ENCODE measurements at places on chromosomes 1 and 21.

GRCh38 chr21:45644041-45644906, 749 bp downstream of the PCBP3 start:
- no peak for DNase-seq

DNA sequence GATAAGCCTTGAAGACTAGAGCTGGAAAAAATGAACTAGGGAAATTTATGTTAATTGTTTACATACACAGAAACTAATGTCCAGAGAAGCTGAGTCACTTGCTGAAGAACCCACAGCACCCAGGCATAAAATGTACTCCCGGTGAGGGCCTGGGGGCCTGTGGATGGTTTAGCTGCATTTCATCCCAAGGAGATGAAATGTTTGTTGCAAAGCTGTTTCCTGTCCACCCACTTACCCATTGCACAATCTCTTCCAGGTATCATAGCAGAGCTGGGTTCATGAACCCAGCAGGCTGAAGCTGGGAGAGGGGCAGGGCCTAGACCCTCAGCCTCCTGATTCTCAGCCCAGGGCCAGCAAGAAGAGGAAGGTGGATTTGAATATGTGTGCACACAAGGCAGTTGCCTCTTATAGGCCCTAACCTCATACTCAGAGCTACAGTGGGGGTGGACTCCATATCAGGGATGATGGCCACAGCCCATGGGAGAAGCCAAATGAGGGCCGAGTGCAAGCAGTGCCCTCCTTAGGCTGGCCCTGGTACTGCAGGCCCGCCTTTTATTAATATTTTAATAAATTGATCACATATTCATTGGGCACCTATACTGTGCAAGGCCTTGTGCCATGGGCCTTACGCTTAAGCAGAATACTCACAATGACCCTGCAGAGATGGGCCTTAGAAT, 110.8 kb downstream of the LACTBL1 start:
- DNase-seq, result no peak

GRCh38 chr1:205585835-205586785, 45.7 kb downstream of the ELK4 start:
- no peak for DNase-seq

DNA sequence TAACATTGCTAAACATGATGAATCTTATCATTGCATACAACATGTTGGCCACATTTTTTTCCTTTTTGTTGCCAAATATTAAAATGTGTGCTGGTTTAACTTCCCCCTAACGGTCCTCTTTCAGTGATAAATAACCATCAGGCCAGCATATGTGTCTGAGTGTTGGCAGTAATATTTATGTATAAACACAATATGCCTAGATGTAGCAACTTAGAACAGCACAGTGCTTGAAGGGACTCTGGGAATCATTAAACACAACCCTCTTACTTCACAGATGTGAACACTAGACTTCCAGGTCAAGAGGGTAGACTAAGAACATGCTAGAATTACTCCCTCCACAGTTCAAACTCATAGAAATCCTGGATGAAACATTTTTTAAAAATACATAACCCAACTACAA, 581.8 kb downstream of the PLPP3 start:
- no peak for DNase-seq

DNA sequence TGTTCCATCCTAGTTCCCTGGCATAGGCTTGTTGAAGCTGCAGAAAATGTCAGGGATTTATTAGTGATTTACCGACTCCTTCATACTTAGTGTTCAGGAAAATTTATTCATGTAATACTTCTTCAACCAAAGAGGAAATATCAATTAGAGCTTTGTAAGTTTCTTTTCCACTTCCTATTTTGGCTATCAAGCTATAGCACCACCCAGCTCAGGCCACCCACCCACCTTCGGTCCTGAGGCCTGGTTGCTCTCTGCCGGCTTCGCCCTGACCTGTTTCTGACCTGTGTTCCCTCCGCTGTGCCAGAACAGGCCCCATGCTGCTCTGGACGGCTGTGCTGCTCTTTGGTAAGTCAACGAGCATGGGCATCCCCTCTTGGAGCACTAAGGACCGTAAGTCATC, at the start of gene FCRL6:
Gene FCRL6 (plus strand): TSS at position 250 of the 400 bp plus-strand sequence. CDS start 65 bp downstream, at position 315.
- no peak for DNase-seq

GRCh38 chr21:46474382-46474781, 15.7 kb downstream of the DIP2A start:
- DNase-seq, result no peak

DNA sequence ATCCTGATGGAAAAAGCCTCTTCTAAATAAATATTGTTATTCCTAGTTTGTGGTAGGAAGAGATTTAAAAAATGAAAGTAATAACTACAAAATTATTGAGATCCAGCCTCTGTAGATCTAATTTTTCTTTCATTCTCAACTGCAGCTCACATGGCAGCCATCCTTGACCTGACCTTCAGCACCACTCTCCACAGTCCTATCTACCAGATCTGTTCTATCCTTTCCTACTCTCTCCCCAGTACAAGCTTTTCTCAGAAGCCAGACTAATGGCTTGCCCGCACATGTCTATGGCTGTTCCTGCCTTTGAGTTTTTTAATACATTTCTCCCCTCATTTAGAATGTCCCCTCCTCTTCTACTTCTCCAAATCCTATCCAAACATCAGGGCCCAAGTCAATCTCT, 51.5 kb downstream of the MACO1 start:
- no peak for DNase-seq

DNA sequence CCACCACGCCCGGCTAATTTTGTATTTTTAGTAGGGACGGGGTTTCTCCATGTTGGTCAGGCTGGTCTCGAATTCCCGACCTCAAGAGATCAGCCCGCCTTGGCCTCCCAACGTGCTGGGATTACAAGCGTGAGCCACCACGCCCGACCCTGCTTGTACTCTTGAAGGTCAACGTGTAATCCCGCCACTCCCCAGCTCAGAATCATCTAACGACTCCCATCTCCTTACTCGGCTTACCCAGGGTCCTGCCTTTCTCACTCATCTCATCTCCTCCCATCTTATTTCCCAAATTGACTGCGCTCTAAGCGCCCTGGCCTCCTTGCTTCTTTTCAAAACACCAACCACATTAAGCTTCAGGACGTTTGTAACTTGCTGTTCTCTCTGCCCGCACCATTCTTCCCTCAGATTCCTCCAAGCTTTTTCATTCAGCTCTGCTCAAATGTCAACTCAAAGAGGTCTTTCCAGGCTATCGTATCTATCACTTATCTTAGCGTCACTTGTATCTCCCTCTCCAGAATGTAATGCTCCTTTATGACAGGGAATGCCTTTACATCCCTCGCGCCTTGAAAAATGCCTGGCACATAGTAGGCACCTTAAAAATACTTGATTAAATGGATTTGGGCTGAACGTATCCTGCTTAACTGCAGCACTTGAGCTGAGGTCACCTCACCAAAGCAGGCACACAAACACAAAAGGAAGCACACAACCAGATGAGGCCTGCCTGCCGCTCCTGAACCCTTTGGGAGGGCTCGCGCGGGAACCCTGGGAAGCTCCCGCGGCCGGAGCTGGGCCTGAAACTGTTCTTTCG, 1.4 kb upstream of the USP1 start:
- no peak for DNase-seq

DNA sequence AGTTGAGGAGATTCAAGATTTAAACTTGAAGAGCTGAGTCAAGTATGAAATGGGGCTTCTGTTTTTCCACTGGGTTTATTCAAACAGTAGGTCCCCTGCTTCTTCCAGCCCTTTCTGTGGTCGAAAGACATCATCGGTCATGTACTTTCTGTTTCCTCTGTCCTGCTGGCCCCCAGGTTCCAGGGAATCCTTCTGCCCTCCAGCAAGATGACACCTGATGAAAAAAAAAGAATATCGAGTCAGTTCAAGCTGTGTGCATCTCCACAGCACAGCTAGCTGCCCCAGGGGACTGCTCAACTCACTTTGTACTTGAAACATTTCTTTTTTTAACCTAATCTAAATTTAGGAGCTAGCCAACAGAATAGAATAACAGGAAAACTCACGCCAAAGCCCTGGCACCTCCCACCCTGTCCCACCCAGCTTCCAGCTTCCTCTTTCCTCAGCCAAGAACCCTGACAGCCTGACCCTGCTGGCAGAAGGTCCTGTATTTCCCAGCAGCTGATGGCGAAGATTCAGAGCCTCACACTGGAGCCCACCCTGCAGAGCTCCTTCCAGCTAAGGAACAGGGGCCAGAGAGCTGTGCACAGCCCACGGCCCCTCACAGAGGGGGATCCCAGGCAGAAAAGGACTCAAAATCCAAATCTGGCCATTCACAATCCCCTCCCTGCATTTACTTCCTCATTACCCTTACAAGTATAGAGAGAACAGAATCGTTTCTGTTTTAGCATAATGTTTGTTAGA, 176.5 kb downstream of the PSMG1 start:
- DNase-seq, result no peak

DNA sequence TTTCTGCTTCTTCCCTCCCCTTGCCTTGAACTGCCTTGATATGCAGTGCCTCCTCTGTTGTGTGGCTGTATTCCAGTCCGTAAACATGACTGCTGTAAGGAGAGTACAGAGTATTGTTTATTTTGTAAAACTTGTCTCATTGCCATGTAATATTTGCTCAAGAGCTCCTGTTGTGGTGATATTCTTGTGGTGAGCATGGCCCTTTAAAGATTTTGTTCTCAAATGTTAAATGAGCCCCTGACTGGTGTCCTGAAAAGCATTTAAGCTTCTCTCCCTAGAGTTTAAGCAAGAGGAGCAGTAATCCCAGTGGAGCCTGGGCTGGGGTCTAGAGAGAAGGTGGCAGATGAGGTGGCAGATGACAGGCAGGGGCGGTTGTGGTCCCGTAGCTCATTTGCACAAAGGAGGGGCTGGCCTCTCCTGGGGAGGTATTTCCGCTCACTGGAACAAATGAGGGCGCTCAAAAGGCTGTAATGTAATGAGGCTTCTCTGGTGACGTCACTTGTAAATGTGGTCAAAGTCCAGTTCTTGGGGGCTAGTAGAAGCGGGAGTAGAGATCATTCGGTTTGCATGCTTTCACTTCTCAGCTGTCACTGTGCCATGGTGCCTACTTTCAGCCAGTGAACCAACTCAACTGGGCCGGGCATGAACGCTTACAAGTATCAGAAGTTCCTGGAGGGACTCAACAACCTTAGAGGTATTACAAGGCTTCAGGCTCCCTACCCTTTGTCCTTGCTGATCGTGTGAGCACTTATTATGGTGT, 46.0 kb upstream of the MACF1 start:
- DNase-seq, result no peak

GRCh38 chr21:26800001-26800400, 45.2 kb downstream of the ADAMTS1 start:
- no peak for DNase-seq

- no peak for DNase-seq
These were observed 269.2 kb downstream of the NEGR1 start for GRCh38 chr1:72013161-72013560.

DNA sequence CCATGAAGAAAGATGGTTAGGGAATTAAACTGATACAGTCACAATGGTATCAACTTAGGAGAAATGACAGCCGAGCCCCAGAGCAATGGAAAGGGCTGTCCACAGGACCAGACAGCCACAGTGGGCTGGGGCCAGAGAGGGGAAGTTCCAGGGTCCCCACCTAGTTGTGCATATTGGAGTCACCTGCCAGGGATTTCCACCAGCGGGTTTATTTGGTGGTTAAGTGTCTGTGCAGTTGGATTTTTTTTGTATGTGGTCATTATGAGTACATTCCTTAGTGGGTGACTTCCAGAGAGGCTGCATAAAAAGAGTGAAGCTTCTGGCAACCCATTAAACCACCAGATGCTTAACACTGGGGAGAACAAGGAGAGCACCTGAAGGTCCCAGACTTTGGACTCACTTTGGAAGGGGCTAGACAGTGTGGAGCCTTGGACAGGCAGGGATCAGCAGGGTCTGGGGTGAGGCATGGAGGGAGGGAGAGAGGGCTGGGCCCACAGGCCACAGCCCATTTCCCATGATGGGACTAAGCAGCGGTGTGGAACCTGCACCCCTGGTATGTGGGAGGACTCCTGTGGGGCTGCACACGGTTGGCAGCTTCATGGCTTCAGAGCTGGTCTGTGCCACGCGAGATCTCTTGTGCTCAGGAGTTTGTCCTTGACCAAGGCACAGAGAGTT, 7.8 kb upstream of the PTTG1IP start:
- no peak for DNase-seq

Measured in activated CD4-positive, alpha-beta T cell treated with anti-CD3 and anti-CD28 coated beads, Interleukin-2, amount 50 U/mL, for 24 hours (primary cell).